SIG-M5 (cell line): ENCODE measurements at places on chromosomes 12 and 14.

DNA sequence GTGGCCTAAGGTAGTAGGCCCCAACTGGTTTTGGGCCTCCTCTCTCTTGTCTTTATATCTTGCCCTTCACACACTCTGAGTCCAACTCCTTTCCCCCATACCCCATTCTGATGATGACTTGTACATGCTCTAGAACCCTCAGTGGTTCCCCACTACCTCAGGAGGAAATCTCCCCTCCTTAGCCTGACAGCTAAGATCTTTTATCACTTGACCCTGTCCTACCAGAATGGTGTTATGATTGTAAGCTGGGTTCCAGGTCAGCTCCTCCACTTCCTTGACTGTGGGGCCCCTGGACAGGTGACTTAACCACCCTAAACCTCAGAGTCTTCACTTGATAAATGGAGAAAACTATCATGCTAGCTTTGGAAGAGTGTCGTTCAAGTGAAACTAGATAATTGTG lies 9.4 kb upstream of the MYL2 start:
- no peak for DNase-seq

GRCh38 chr14:63045234-63045611 lies at the start of gene KCNH5:
Gene KCNH5, minus strand, starts transcription at chr14:63045458. Its CDS starts 272 bp downstream, at chr14:63045186.
- DNase-seq = no peak

DNA sequence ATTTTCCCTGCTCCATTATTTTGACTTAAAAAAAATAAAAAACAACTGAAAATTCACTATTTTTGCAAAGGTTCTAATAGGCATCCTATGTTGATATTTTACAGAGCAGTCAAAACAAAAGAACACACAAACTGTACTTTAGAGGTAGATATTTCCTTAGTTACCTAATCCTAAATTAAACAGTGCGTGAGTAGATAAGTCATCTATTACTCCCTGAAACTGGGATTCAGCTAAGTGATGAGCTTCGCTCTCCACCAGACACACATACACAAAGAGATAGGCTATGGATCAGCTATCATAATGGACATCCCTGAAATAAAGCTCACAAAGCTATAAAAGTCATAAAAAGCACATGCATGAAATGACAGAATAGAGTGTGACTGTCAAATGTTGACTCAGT lies 398.7 kb downstream of the SOX5 start:
- no peak for DNase-seq

GRCh38 chr12:74820324-74820723 lies 282.7 kb downstream of the ATXN7L3B start:
- no peak for DNase-seq

GRCh38 chr12:6178981-6179761 lies 21.0 kb upstream of the CD9 start:
- DNase-seq = no peak

GRCh38 chr12:111160350-111161241 lies 208.3 kb downstream of the PHETA1 start:
- DNase-seq = no peak

DNA sequence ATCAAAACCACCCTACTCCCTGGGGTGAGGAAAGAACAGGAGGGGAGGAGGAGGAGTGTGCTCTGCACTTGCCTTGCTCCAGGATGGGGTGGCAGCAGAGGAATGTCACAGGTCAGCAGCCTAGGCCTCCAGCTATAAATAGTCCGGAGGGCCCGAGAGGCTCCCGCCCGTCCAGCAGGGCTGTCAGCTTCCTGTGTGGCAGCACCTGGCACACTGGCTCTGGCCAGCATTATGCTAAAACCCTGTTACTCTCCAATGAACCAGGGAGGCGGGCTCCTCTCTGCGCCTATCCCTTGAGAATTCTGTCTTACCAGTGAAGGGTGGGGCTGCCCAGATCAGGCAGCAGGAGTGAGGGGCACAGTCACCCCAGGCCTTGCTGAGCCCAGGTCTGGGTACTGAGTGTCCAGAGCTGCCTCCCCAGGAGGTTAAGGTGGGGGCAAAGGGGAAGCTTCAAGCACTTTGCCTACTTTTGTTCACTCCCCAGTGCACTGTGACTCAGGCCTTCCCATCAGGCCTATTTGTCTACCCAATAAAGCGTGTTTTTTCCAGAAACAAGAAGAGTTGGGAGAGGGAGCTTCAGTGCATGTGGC lies 1.2 kb upstream of the COX14 start:
- DNase-seq = no peak

DNA sequence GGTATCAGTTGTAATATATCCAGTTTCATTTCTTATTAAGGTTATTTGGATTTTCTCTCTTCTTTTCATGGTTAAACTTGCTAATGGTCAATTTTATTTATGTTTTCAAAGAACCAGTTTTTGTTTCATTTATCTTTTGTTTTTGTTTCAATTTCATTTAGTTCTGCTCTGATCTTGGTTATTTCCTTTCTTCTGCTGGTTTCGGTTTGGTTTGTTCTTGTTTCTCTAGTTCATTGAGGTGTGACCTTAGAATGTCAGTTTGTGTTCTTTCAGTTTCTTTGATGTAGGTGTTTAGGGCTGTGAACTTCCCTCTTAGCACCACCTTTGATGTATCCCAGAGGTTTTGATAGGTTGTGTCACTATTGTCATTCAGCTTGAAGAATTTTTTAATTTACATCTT lies 145.6 kb upstream of the SLCO1B1 start:
- DNase-seq = no peak

GRCh38 chr12:43402436-43402835 lies 149.6 kb downstream of the ADAMTS20 start:
- DNase-seq = no peak

DNA sequence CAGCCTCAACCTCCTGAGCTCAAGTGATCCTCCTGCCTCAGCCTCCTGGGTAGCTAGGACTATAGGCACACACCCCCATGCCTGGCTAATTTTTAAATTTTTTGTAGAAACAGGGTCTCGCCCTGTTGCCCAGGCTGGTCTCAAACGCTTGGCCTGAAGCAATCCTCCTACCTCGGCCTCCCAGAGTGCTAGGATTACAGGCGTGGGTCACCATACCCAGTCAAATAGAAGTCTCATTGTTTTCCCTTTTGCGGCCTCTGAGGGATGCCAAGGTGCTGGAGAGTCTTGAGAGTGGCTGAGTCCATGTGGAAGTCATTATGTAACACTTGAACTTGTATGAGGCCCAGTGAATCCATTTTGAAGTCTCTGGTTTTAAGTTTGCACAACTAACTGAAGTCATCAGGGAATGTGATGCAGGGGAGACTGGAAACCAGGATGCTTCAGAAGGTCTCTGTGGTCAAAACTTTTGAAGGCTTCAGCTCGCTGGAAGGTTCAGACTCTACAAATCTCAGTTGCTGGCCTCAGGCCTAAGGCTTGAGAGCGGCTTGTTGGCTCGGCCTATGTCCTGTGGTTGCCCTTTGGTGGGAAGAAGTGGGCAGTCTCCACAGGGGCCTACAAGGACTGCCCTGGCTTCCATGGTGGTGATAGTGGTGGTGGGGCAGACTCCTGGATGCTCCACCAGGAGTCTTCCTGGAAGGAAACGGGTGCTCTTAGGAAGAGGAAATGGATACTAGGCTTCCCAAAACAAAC lies 29.2 kb downstream of the GALNT16 start:
- no peak for DNase-seq

DNA sequence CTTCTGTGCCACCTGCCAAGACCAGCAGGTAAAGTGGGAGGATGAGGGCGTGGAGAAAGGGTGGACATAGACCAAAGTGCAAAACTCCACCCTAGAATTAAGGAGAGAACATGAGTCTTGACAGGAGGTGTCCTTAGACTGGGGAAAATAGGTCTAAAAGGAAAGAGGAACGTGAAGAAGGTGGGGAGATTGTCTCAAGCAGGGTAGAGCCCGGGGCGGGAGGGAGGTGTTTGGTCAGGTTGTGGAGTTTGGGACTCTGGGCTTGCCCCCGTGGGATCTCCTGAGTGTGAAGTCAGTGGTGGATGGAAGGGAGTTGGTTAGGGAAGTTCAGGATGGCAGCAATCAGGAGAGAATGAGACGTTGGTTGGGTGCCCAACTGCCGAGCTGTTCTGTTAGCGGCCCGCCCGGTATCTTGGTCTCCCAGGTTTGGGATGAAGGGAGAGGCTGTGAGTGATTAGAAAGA lies 386 bp downstream of the DGKA start:
- no peak for DNase-seq

DNA sequence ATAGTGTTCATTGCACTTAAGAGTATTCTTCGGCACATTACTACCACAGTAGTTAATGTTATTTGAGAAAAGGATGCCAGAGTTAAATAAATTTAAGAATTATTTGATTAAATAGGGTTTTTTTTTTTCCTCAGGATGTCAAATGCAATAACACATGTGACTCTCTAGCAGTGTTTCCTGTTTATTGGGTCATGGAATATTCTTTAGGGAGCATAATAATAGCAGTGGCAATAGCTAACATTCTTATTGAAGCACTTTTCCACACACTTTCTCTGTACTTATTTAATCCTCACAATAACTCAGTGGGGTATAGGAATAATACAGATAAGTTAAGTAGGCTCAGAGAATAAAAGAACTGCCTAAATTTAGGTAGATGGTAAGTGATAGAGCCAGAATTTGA lies 44.3 kb downstream of the SCYL2 start:
- DNase-seq = no peak

- no peak for DNase-seq
Measured at GRCh38 chr14:61602733-61603077, 92.6 kb upstream of the HIF1A start.

DNA sequence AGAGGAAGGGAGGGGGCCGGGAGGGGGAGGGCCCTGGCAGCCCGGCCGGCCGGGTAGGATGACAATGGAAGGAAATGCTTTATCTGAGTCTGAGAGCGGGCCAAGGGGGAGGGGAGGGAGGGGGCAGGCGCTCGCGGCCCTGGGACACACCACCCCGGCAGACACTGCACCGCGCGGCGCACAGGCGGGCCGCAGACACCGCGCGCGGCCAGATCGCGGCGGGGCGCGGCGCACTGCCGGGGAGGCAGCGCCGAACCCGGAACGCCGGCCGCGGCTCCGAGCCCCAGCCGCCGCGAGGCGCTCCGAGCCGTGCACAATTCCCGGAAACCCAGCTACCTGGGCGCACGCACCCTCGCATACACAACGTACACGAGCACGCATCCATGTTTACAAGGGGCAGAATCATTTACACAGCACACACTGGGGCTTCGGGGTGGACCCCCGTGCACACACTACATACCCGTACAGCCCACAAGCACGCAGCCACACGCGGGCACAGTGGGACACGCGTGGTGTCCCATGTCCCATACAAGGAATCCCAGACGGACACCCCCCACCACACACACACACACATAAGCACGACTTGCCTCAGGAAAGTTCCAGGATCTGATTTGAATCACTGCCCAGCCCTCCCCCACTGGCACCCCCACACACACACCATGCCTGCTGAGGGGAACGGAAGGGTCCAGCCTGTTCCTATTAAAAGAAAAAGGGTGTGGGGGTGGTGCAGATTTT lies at the start of gene HDAC7:
HDAC7 (minus strand) TSS at position 8 of the 735 bp plus-strand sequence. CDS start 118 bp downstream, outside the sequence.
- no peak for DNase-seq

GRCh38 chr14:74860899-74861733 lies 14.8 kb downstream of the PROX2 start:
- no peak for DNase-seq

GRCh38 chr12:113983265-113983664 lies 17.1 kb upstream of the RBM19 start:
- DNase-seq = no peak

- no peak for DNase-seq
Measured at GRCh38 chr12:64070454-64070853, 151.6 kb downstream of the KICS2 start.

- no peak for DNase-seq
Measured at GRCh38 chr14:71541271-71541670, 391.0 kb upstream of the RGS6 start.

DNA sequence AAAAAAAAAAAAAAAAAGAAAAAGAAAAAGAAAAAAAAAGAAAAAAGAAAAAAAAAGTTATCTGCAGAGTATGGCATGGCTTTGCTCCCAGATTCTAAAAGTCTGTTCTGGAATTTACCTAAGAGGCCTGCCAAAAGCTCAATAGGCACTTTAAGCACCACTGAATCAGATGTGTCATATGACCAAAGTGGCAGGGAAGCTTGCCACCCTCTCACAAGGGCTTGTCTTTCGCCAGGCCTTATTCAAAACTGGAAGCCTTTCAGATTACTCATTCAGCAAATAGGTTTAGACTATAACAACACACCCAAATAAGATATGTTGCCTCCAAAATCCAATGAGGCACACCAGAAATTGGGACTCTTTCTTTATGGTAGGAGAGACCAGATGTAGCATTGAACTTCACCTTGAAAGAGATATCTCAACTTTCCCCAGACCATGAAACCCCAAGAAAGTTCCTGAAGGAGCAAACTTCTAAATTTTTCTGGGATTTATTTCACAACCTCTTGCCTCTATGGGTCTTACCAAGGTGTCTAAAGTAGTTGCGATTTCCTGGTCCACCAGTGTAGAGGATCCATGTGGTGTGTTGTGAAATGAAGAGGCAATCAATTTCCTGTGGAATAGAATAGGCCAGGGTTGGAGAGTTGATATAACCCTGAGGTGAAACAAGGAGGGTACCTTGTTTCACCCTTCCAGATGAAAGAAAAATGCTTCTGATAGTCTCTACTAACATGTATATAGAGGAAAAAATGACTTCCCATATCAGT lies 218.8 kb downstream of the DAD1 start:
- DNase-seq = no peak

DNA sequence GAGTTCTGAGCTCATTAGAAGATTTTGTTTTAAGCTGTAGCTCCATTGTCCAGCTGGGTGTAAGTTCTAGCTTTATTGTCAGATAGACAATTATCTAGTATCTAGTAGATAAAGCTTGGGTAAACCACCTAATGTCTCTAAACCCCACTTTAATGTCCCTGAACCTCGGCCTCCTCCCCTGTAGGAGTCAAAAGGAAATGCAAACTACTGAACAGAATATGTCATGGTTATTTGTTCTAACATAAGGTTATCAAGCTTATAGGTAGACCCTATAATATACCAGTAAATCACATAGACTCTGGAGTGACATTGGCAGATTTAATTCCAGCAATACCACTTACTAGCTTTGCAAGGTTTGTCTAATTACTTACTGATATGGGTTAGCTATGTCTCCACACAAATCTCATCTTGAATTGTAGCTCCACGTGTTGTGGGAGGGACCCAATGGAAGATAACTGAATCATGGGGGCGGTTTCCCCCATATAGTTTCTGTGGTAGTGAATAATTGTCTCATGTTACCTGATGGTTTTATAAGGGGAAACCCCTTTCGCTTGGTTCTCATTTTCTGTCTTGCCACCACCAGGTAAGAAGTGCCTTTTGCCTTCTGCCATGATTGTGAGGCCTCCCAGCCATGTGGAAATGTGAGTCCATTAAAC lies 29.4 kb downstream of the BCAT1 start:
- no peak for DNase-seq
